ENCODE measurements at places on chromosomes 3 and 15.
A peak's percentile ranks its signal among the peaks of the same experiment; 100 is the strongest.

GRCh38 chr3:152554980-152555379 lies 280.0 kb upstream of the P2RY1 start:
- DNase-seq: no peak

GRCh38 chr15:70266412-70267121 lies 168.8 kb upstream of the TLE3 start:
- no peak for DNase-seq

GRCh38 chr3:127716384-127716783 lies 43.6 kb downstream of the ABTB1 start:
- DNase-seq: no peak

DNA sequence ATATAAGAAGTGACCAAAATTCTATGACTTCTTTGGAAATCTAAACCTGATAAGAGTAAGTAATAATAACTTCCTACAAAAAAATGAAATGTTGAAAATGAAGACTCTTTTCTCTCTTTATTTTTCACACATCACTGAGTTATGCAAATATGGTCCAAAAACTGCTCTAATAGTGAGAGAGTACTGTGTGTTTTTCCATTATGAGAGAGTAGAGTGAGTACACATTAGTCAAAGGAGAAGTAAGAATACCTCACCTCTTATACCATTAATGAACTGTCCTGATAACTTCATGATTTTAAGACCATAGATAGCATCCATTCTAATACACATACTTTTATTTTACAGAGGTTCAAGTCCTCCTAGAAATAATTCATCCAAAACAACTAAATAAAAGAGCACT lies 1310.2 kb downstream of the SI start:
- no peak for DNase-seq

- no peak for DNase-seq
Observed at GRCh38 chr3:70822669-70823068, 510.2 kb upstream of the MDFIC2 start.

DNA sequence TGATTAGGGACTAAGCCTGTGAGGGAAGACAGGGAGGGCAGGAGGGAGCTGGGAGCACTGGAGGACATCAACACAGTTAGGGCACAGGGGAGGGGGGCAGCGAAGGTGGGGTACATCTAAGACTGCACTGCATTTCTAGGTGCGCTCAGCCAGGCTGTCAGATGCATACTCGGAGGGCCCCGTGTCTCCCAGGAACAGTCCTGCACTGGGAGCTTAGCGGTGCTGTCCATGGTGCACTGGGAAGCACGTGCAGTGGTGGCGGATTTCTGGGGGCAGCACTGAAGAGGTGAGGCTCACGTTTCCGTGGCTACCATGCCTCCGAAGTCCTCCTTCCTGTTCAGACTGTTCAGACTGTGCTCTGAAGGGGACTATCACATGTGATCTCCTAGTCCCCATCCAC lies 54.4 kb downstream of the ROPN1B start:
- DNase-seq: no peak

DNA sequence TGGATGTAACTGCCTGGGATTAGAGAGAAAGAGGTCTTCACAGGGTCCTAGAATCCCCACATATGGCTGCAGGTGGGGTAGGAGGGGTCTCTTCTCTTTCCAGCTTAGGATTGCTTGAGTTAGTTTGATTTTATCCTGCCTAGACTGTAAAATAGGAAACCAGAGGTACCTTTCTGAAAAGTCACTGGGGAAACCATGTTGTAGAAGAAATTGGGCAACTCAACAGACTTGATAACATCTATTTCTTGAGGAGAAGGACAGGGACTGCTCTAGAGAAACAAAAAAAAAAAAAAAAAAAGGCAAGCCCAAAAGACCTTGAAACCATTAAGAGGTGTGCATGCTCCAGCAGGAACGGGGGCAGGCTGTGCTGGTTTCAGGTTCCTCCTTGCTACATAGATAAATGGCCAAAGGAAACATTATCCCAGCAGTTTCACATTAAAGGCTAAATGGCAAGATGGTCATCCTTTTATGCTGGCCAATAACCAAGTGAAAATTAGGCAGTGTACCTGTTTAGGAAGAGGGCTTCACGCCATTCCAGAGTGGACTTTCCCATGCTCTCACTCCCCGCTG lies 116.1 kb downstream of the ALDH1A2 start:
- no peak for DNase-seq

DNA sequence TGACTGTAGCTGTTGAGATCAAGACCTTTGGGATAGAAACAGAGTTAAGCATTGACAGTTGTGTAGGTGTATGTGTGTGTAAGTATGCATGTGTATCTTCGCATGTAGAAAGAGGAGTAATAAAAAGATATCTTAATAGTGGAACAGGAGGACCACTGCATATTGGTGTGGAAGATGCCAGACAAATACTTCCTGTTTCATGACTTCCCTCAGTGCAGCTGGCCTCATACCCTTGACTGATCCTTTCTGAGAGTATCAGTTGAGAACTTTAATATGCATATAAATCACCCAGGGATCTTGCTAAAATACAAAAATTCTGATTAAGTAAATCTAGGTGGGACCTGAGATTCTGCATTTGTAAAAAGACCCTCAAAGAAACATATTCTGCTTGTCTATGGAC lies 8.5 kb upstream of the ZBED2 start:
- DNase-seq: no peak

- DNase-seq: no peak
Observed at GRCh38 chr15:100438570-100438969, 90.2 kb downstream of the CERS3 start.

DNA sequence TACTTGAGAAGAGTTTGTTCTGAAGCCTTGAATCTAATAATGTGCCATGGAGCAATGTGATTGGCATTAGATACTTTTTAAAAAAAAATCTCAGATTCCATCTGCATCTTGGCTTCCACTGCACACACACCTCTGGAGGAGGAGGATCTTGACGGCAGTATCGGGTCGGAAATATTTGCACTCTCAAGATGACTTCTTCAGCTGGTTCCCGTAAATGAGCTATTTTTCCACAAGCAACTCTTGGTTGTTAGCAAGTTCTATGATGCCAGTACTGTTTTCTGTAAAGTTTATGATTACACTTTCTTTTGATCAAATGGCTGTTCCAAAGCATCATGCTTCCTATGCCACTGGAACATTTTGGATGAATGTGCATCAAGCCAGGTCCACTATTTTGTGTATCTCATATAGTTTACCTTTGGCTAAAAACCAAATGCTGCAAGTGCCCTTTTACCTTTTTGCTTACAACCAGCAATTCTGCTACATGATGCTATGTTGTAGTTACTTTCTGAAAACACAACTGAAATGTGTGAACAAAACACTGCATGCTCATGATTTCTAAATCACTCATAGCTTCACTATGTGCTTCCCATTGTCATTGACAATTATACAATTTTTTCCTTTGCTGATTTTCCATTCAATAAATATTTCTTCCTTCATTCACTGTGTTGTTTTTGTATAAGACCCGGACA lies 43.8 kb downstream of the CCR3 start:
- no peak for DNase-seq

DNA sequence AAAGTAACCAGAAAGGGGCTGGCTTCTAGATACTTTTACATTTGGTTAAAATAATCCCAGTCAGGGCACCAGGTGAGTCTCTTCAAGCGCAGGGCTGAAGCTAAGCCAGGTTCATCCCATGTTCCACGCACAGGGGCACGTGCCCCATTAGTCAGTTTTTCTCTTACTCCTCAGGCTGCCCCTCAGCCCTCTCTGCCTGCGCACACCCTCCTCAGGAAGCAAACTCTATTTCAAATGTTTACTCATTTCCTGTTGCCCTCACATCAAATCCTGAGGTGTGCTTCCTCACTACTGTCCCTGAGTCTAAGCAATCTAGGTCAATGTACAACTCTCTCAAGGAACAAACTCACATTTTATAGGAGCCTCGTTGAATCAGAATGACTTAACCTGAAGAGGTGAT lies 48.5 kb downstream of the THBS1 start:
- peak; percentile 29 for DNase-seq

DNA sequence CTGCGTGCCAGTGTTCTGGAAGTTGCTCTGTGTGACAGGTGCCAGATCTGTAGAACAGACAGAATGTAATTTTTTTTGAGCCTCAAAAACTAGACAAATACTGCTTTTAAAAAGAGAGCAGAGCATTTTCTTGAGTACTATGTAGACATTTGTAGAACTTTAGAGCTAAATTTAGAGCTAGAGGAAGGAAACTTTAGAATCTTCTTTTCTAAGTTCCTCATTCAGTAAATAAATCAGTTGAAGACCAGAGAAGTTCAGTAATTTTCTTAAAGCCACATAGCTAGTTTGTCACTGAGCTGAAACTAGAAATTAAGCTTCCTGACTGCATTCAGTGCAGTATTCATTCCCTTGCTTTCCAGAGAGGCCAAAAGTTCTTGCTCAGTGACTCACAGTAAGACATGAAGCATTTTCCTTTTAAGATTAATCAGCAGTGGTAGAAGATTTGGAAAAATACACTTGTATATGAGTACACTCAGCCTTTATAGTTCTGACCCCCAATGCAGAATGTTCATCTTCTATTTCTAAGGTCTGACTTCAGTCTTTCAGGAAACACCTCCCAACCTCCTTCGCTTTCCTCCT lies 83.6 kb upstream of the TSEN2 start:
- no peak for DNase-seq

DNA sequence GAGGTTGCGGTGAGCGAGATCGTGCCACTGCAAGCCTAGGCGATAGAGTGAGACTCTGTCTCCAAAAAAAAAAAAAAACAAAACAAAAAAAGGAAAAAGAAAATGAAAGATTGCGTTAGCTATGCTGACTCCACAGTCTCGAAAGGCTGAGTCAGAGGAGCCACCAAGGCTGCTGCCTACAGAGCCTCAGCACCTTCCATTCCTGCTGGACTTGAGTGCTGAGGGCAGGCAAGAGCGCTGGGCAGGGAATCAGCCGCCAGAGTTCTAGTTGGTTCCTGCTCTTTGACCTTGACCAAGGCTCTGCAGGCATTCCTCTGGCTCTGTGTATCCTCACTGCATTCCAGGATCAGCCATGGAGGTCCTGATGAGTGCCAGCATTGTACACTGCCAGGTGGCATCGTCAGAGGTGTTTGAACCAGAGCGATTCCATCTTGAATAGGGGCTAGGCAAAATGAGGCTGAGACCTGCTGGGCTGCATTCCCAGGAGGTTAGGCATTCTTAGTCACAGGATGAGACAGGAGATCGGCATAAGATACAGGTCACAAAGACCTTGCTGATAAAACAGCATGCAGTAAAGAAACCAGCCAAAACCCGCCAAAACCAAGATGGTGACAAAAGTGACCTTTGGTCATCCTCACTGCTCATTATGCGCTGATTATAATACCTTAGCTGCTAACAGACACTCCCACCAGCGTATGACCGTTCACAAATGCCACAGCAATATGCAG lies 5.9 kb downstream of the MESP2 start:
- DNase-seq: no peak

- no peak for DNase-seq
Observed at GRCh38 chr3:168117059-168117458, 21.3 kb upstream of the GOLIM4 start.

DNA sequence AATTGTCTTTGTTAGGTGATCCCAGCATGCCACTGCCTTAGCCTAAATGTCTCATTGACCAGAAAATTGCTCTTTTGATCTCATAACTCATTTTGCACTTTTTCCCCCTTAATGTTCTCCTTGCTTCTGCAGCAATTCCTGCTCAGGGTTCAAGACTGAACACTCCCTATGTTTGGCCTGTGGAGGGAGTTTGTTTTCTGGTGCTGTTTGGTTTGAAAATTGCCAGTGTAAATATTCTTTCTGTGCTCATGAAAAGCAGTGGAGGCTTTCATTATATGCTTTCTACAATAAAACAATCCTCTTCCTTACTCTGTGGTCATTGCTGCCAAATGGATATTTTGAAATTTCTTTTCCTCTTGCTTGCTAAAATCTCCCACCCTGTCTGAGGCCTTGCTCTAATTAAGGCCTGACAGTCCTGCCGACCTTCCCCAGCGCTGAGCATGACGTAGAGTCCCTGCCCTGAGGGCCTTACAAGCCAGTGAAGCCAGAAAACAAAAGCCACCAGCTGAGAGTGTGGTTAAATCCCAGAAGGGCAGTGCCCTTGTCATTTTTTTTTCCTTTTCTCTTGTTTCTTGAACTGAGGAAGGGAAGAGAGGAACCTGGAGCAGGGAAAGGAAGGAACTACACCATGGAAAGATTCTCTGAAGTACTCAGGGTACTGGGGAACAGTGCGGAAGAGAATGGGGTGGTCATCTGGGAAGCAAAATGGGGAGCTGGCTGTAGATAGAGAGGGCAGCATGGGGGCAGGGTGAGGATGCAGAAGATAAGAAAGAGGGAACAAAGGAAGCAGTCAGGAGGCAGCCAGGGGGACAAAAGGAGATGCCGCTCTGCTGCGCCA lies 24.8 kb downstream of the ZBTB38 start:
- DNase-seq: no peak

DNA sequence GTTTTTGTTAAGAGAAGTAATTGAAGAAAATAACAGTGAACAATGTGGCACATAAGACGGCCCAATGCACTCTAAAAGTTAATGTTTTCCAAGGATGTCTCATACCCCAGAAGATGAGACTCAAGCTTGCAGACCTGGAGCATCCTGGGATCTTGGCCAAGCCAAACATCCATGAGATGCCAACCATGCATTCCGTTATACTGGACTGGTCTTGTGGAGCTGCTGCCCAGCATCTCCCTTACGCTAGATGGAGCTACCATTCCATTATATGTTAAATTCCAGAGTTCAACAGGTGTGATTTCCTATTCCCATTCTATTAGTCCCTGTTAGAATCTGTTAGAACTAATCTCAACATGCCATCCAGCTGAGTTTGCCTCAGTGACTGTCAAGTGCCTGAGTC lies 181.8 kb downstream of the PDCD6IP start:
- no peak for DNase-seq

DNA sequence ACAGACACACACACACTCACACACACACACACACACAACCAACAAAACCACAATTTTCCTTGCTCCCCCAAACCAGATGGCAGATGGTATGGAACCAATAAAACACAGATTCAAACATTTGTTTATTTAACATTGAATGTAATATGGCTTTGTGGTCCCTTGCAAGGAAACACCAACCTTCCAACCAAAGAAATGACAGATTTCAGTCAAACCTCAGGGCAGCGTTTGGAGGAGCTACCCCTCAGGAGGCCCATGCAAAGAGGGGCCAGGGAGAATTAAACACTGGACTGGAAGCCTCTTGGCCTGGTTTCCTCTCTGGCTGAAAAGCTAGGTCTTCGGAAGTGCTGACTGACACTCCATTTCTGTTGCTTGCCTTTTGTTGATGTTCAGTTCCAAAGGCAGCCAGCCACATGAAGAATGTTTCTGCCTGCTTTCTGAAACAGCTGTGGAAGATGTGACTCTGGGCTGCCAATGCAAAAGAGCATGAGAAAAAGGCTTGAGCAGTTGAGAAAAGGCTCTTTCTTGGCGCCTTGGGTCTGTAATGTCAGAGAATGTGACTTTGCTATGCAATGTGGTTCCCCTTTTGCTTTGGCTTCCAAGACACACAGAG lies 296.1 kb downstream of the RPLP1 start:
- DNase-seq: no peak

- no peak for DNase-seq
Observed at GRCh38 chr3:4413467-4413866, 53.6 kb downstream of the SUMF1 start.

DNA sequence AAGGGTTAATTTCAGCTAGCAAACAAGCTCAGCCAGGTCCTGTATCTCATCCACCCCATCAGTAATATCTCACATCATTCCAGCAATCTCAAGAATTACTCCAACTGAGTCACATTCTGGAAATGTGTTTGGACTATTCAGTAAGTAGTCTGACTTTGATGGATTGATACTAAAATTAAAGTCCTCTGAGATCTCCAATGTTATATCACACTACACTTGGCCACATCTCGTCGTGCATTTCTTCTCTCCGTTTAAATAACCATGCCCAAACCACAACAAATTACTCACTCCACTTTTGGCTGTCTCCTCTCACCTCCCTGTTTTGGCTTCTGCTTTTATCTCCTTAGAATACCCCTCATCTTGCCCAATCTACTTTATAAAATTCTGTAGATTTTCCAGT lies 292.2 kb downstream of the PYDC2 start:
- no peak for DNase-seq

All from stimulated activated CD8-positive, alpha-beta memory T cell treated with anti-CD3 and anti-CD28 coated beads, Interleukin-2, amount 100 ng/mL, for 48 hours (primary cell).